WTC11 (cell line): ENCODE measurements at places on chromosomes 5 and 9.

GRCh38 chr5:72840041-72840440 lies 23.6 kb downstream of the TNPO1 start:
- no peak for DNase-seq

DNA sequence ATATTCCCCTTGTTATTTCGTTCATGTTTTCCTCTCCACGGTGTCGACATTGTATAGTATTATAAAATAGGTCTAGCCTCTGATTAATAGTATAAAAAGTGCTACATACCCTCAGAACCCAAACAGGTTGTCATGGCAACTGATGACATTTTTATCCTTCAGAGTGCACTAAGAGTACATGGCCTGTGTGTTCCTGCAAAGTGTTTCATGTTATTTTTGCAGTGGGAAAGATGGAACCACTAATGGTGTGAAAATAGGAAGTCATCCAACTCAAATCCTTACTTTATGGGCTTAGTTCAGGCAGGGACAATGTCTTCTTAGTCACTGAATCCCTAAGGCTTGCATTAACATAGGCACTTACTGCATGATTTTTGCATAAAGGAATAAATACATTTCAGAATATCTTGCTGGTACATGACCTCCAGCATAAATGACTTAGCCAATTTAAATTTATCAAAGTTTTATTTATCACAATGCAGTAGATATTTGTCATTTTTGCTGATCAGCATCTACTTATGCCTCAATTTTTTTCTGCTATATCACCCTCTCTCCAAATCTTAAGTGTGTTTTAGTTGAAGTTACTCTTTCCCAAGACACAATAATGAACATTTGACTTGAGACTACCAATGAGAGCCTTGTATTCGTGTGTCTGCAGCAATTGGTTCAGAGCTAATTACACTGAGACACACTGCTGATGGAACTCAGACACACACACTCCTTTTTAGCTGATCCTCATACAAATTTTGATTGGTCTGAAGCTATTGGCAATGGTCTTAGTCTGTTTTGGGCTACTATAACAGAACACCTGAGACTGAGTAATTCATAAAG lies 243.7 kb downstream of the KCTD16 start:
- DNase-seq, result no peak

DNA sequence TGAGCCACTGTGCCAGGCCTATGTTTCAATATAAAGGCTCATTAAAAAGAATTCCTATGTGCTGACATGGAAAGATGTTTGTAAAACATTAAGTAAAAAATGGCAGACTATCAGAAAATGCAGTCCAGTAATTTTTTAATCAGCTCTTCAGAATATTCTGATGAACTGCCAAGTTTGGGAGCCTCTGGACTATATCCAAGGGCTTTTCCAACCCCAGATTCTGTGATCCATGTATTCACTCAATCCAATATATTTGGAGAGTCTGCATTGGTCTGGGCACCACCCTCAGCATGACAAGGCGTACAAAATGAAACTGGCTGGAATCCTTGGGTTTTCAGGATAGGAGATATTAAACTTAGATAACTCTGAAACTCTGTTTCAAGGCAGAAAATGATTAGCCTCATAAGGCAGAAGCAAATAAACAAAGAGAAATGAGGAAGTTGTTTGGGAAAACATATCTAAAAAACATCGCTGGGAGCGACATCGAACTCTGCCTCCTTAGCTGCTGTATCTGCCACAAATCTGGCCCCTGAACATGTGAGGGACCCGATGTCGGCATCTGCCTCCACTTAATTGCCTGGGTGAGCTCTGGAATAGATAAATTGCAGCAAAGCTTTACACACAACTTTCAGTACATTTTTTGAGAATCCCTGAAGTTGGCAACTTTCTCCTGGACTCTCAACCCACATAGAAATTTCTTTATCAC lies 14.4 kb downstream of the PDE6A start:
- no peak for DNase-seq

DNA sequence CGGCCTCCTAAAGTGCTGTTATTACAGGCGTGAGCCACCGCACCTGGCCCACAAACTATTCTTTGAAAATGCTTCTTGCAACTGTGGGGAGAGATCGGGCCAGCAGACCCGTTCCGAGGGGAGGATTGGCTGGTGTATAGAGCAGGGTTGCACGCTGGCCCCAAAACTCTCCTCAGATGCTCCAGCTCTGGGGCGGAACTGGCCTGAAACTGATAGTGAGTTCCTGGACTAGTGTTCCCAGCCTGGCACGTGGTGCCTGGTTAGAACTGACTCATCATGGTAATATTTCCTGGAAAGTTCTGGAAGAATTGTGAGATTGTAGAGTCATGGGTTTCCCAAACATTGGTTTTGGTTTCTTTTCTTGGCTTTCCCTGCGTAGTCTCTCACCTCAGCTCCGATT lies 120.5 kb downstream of the FBXL7 start:
- DNase-seq, result no peak

GRCh38 chr5:38445374-38446028 lies 110.9 kb downstream of the LIFR start:
- DNase-seq, result no peak

- no peak for DNase-seq
Measured at GRCh38 chr5:167307042-167307441, 984.4 kb upstream of the WWC1 start.

- no peak for DNase-seq
Measured at GRCh38 chr9:125810161-125810560, 63.0 kb downstream of the PBX3 start.

- no peak for DNase-seq
Measured at GRCh38 chr9:135901031-135901758, 6.2 kb downstream of the CAMSAP1 start.

DNA sequence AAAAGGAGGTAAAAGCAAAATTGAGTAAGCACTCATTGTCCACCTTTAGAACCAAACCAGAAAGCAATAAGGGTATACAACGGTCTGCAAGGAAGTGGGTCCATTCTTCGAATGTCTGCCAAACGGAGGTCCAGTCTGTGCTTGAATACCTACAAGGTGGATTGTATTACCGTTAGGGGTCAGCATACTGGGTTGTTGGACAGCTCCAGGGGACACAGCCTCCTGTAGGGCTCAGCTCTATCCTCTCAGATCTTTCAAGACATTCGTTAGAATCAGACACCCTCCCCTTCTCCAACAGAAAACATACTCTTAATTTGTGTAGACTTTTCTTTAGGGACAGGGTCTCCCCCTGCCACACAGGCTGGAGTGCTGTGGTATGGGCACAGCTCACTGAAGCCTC lies 5.5 kb downstream of the ASTN2 start:
- no peak for DNase-seq

GRCh38 chr9:101458963-101459631 lies 23.5 kb upstream of the ALDOB start:
- DNase-seq, result peak; percentile 34

- DNase-seq, result no peak
Measured at GRCh38 chr5:109844148-109844547, 154.4 kb downstream of the MAN2A1 start.

DNA sequence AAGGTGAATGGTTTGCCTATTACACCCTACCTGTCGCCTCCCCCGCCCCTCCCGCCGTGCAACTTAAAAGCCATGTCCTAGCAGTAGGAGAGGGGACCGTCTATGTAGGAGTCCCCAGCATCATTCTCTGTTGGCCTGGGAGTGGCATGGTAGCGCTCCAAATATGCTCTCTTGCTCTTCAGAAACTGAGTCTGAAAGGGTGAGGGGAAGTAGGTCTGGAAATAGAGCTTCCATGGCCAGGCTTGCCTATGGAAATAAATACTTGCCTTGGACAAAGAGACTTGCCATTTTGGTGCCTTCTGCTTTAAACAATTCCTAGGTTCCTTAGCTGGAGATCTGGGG lies 1.4 kb downstream of the RGS7BP start:
- no peak for DNase-seq

- DNase-seq, result no peak
Measured at GRCh38 chr5:168471785-168472184, 14.5 kb upstream of the RARS1 start.

- no peak for DNase-seq
Measured at GRCh38 chr5:142663246-142663645, 22.6 kb downstream of the FGF1 start.

DNA sequence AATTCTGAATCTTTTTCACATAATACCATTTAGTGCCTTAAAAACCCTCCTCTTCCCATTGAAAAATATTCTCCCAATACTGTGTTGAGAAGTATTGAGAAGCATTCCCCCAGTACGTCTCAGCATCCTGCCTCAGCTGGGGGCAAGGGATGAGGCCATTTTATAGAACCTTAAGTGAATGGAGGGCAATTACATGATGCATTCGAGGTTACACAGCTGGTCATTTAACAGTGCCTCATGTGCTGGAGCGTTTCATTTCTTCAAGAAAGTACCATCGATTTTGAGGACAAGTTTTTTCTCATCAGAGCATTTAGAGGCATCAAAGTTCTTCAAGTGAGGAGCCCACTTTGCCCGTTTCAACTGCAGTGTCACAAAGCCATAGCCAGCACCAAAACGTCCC lies 135.6 kb downstream of the DOCK2 start:
- DNase-seq, result no peak

GRCh38 chr5:135934939-135935338 lies 19.8 kb downstream of the LECT2 start:
- DNase-seq, result no peak

GRCh38 chr9:87189006-87189405 lies 241.7 kb upstream of the GAS1 start:
- no peak for DNase-seq

DNA sequence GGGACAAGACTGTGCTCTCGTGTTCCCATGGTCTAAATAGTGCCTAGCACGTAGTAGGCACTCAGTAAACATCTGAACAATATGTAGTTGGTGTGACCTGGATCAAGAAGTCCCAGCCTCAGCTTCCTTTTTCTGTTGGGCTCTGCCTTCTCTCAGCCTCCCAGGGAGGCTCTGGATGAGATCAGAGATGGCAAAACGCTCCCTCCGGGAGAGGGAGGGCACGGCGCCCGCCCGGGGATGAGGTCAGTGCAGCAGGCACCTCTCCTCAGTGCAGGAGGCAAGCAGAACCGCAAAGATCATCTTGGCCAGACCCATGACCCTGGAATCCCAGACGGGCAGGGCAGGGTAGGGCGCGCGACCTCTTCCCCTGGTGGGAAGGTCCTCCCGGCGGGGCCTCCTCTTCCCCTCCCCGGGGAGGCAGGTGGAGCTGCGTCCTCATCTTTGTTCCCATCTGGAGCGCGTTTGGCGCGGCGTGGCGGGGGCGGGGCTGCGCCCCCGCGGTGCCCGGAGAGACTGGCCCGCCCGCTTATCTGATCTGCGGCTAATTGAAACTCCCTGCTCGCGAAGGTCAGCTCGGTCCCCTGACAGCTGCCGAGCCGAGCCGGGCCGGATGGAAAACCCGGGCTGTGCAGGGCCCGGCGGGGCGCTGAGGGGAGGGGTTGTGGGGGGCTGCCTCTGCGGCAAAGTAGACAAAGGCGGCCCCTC lies 60.9 kb downstream of the CXXC5 start:
- peak; percentile 90 for DNase-seq

GRCh38 chr5:143402553-143403333 lies 743 bp downstream of the NR3C1 start:
- DNase-seq, result peak; percentile 52

DNA sequence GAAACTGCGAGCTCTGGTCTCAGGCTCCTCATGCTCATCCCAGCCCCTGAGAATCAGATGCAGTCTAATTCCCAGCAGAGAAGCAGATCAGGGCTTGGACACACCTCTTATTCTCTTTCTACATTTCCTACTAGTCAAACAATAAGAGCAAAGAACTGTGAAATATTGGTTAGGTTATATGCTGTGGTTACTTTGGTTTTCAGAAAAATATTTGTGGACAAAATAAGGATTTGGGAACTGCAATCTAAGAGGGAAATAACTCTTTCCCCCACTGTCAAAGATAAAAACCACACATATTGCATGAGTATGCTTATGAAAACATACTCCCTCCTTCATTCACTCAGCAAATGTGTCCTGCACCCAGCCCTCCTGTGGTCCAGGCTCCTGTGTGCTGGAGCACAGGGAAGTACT lies 164.5 kb upstream of the S1PR3 start:
- no peak for DNase-seq

GRCh38 chr9:103985077-103985476 lies 109.0 kb upstream of the SMC2 start:
- no peak for DNase-seq

GRCh38 chr5:80067016-80067415 lies 31.9 kb downstream of the THBS4 start:
- DNase-seq, result no peak

DNA sequence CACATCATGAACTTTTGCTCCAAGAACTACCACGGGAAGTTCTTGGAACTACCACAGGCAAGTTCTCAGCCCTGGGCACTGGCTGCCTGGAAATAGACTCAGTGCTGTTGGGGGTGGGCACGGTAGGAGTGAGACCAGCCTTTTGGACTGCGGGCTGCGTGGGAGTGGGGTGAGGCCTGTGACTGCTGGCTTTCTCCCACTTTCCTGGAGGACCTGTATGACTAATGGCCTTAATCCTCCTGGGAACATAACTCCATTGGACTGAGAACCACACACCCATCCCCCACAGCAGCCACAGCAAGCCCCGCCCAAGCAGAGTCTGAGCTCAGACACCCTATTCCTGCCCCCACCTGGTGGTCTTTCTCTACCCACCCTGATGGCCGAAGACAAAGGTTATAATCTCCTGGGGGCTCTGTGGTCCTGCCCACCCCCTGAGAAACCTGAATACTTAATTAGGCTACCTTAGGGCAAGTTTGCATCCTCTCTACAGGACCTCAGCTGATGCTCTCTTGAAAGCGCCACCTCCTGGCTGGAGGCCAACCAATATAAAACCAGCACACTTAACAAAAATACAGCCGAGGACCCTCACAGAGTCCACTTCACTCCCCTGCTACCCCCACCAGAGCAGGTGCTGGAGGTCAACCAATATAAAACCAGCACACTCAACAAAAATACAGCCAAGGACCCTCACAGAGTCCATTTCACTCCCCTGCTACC lies 112.6 kb downstream of the CACNA1B start:
- no peak for DNase-seq

DNA sequence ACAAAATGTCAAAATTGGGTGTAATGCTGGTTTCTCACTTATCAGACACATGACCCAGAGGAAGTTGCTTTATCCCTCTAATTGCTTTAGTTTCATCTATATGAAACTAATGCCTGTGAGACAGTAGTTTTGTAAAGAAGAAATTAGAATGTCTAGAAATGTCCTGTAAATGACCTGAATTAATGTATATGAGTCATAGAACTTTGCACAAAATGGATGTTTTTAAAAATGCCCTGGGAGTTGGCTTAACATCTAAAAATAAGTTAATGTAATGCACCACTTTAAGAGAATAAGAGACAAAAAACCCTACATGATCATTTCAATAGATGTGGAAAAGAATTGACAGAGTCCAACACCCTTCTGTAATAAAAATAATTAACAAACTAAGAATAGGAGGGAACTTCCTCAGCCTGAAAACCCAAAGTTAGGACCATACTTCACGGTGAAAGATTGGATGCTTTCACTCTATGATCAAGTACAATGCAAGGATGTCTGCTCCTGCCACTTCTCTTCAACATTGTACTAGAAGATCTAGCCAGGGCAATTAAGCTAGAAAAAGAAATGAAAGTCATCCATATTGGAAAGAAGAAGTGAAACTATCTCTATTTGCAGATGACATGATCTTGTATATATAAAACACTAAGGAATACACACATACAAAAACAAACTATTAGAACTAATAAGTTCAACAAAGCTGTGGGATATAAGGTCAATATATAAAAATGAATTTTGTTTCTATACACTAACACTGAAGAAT lies 117.9 kb downstream of the MELK start:
- DNase-seq, result no peak

GRCh38 chr5:162752612-162753011 lies 684.8 kb upstream of the CCNG1 start:
- no peak for DNase-seq
